ENCODE measurements at places on chromosomes 7 and 10. TPM values are rescaled to one million over a fixed set of nuclear protein-coding genes. Genes with fewer than 3 reads are reported as not detected.

CYP3A4 gene
- 0.43 TPM for total RNA-seq

ASAH2 gene
- 2.2 TPM for total RNA-seq

TYSND1 gene
- 4.9 TPM for total RNA-seq

AKR1C8 gene
- total RNA-seq, result not detected

ZNF503 gene
- total RNA-seq, result 8.9 TPM

OR2A5 gene
- total RNA-seq, result not detected

GBX1 gene
- not detected for total RNA-seq

ARPC1A gene
- total RNA-seq, result 108 TPM

PPP1R17 gene
- total RNA-seq, result not detected

GALNT17 gene
- total RNA-seq, result 4.0 TPM

RET gene
- total RNA-seq, result 0.12 TPM

TRIM50 gene
- total RNA-seq, result not detected

TDRD1 gene
- 0.12 TPM for total RNA-seq
